T-helper 1 cell treated with Interleukin-12 subunit alpha and Interleukin-12 subunit beta and Interleukin-4 antibody, amounts not matched to agents 30 ng/mL and 1 ng/mL, for 36 hours (primary cell): ENCODE measurements at places on chromosomes 5 and 9. TPM values are rescaled to one million over a fixed set of nuclear protein-coding genes. Genes with fewer than 3 reads are reported as not detected.

Gene CARD9
- 1.3 and 1.6 TPM in 2 replicates for total RNA-seq

Gene FOXD4L6
- total RNA-seq = 0.15 TPM in 1 of 2 replicates, not detected in the other

Gene OR1J2
- not detected in 2 replicates for total RNA-seq

Gene ARID3C
- 0.49 TPM in 1 of 2 replicates, not detected in the other for total RNA-seq

Gene PRSS3
- total RNA-seq = not detected in 2 replicates

Gene PCDHB3
- not detected in 2 replicates for total RNA-seq

Gene LRRTM2
- 0.07 and 0.10 TPM in 2 replicates for total RNA-seq

Gene GABRA1
- not detected in 2 replicates for total RNA-seq

Gene KIAA0825
- total RNA-seq = 2.1 TPM in 2 replicates

Gene CSF1R
- 0.15 and 0.59 TPM in 2 replicates for total RNA-seq

Gene TAF11L5
- total RNA-seq = not detected in 2 replicates

Gene ANKRD31
- 0.12 and 0.29 TPM in 2 replicates for total RNA-seq

Gene CLPTM1L
- 119 and 123 TPM in 2 replicates for total RNA-seq

Gene PLGRKT
- 39.3 and 41.4 TPM in 2 replicates for total RNA-seq

Gene GAS1
- 0.20 TPM in 1 of 2 replicates, not detected in the other for total RNA-seq

Gene NEK6
- total RNA-seq = 3.0 and 3.3 TPM in 2 replicates

Gene CCL27
- 0.39 TPM in 1 of 2 replicates, not detected in the other for total RNA-seq

Gene FRRS1L
- total RNA-seq = not detected in 2 replicates

Gene RORB
- total RNA-seq = 0.10 and 0.27 TPM in 2 replicates

Gene CRHBP
- total RNA-seq = 0.56 TPM in 1 of 2 replicates, not detected in the other

Gene SIL1
- total RNA-seq = 23.9 and 25.8 TPM in 2 replicates

Gene F2R
- 11.5 and 12.8 TPM in 2 replicates for total RNA-seq

Gene SHISAL2B
- not detected in 2 replicates for total RNA-seq

Gene AGGF1
- 25.4 and 26.7 TPM in 2 replicates for total RNA-seq

Gene ECM2
- not detected in 2 replicates for total RNA-seq

Gene DMRT3
- total RNA-seq = not detected in 2 replicates

Gene ZFP2
- total RNA-seq = 0.24 and 0.32 TPM in 2 replicates

Gene MARCHF11
- not detected in 2 replicates for total RNA-seq

Gene P4HA2
- total RNA-seq = 24.3 and 25.1 TPM in 2 replicates

Gene ARHGEF39
- 7.8 and 8.7 TPM in 2 replicates for total RNA-seq

Gene SPATA31A1
- total RNA-seq = not detected in 2 replicates

Gene TXNDC8
- not detected in 2 replicates for total RNA-seq

Gene ADAMTS2
- total RNA-seq = not detected in 2 replicates

Gene ADAMTSL2
- total RNA-seq = not detected in 2 replicates

Gene ASS1
- 3.2 and 8.0 TPM in 2 replicates for total RNA-seq

Gene KIAA1191
- 55.4 and 58.1 TPM in 2 replicates for total RNA-seq

Gene PCDHGA11
- 0.24 and 0.32 TPM in 2 replicates for total RNA-seq

Gene SMIM33
- 0.54 and 0.68 TPM in 2 replicates for total RNA-seq

Gene PTPN3
- 2.1 and 2.8 TPM in 2 replicates for total RNA-seq

Gene CCDC187
- not detected in 2 replicates for total RNA-seq
